ENCODE measurements at places on chromosomes 12 and 14. TPM values are rescaled to one million over a fixed set of nuclear protein-coding genes. Genes with fewer than 3 reads are reported as not detected.

The NRXN3 gene
- total RNA-seq, result 0.08 TPM

DNA sequence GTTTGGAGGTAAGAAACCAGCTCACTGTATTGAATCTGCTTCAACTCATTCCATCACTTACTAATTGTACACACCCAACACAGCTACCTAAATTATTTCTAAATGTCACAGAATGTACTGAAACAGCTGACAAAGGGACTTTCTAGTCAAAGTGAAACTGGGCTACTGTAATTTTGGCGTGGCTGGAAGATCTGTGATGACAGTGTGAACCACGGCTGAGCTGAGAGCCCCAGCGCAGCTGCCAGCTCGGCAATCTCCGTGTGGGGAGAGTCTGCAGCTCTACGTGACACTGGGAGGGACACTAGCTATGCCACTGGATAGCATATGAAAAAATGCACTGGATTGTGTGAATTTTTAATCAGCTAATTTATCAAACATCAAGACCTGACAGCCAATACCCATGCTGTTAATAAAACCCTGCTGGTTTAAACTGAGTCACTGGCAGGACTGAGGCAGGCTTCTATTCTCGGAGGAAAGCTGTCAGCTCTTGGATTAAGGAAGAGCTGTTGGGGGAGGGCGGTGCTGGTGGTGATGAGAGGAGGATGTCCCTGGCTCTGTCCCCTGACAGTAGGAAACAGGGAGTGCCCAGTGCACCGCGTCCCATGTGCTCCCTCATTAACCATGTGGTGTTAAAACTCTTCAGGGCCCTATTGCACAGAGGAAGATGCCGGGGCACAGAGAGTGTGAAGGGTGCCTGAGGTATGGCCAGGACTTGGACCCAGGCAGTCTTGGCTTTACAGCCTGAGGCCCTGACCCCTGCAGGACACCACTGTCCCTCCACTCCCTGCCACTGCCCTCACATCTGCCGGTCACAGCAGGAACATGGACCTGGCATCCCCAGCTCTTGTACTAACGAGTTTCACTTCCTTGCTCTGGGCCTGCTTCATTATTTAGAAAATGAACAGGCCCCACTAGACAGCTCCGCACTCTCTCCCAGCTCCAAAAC lies 13.3 kb downstream of the SLC15A4 start:
- no peak for DNase-seq

GRCh38 chr12:131862994-131863710 lies 31.3 kb upstream of the ULK1 start:
- no peak for DNase-seq

GRCh38 chr12:104538891-104539462 lies 82.2 kb downstream of the CHST11 start:
- no peak for DNase-seq

GRCh38 chr12:71070416-71071128 lies 87.2 kb downstream of the TSPAN8 start:
- DNase-seq, result no peak

DNA sequence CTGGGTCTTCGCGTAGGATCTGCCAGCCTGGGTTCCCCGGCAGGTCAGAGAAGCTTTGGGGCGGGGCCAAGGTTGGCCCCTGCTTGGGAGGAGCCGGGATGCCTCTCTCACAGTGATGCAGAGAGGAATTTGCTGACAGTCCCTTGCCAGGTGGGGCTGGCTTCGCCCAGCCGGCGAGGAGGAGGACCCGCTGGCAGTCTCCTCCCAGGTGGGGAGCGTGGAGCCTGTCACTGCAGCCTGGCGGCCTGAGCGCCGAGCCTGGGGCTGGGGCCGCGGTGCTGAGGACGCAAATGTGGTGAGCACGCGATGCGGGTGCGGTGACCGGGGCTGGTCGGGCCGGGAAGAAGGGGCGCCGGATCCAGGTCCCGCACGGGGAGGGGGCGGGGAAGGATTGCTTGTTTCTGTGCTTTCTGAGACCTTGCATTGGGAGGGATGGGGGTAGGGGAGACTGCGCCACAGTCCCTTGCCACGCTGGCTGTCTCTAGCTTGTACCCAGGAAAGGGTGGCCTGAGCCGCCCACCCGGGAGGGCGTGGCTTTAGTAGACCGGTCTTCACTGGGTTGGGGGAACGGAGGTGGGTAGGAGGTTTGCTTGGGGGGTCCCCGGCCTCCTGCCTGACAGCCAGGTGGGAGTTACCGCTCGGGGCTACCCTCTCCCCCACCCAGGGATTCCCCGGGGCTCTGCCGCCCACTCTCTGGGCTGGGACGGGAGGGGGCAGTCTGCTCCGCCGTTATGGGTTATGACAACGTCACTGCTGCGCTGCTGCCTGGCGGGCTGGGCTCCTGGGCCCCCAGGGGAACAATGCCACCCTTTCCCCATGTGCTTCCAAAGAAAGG lies at the start of gene TMEM63C:
Gene TMEM63C, plus strand, starts transcription at position 196 of the 835 bp plus-strand sequence. CDS start 37,016 bp downstream, outside the sequence.
- peak; percentile 83 for DNase-seq

Data from mammary epithelial cell (primary cell).